ENCODE measurements at places on chromosomes 6 and 20. TPM values are rescaled to one million over a fixed set of nuclear protein-coding genes. Genes with fewer than 3 reads are reported as not detected.

MDC1 gene
- total RNA-seq = 93.7 TPM

SOX4 gene
- total RNA-seq = 1.5 TPM

HNF4A gene
- not detected for total RNA-seq

ZNF133 gene
- total RNA-seq = 7.6 TPM

Measured in activated T-helper 1 cell treated with anti-CD3 and anti-CD28 coated beads, Interleukin-12 subunit alpha, Interleukin-12 subunit beta, Interleukin-2, Interleukin-4 antibody, amounts not matched to agents 30 ng/mL and 10 ng/mL and 1 ng/mL, durations not matched to agents 14 hours and 24 hours and 36 hours (primary cell).